Inflammatory macrophage treated with lipopolysaccharide for 4 hours (primary cell): ENCODE measurements at places on chromosomes 4 and X.

DNA sequence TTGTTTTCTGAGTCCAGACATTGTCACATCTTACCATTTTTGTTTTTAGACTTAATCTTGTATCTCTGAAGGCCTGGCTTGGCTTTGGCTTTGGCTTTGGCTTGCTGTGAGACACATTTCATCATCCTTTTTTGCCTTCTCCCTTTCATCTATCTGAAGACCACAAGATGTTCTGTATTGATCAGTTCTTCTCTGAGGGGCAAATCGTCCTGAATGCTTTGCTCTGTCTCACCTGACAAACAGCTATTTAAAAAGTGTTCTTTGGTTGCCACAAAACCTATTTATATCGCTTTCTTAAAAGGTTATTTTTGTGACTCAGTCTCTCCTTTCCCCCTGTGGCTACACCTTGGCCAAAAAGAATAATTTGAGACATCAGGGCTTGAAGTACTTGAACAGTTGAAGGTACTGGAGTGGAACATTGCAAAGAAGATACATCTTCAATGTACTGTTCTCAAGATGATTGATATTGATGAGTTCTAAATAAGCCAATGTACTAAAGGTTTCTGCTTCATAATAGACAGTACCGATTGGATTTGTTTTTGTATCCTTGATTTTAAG lies 80.7 kb downstream of the ALG13 start:
- no peak for DNase-seq

DNA sequence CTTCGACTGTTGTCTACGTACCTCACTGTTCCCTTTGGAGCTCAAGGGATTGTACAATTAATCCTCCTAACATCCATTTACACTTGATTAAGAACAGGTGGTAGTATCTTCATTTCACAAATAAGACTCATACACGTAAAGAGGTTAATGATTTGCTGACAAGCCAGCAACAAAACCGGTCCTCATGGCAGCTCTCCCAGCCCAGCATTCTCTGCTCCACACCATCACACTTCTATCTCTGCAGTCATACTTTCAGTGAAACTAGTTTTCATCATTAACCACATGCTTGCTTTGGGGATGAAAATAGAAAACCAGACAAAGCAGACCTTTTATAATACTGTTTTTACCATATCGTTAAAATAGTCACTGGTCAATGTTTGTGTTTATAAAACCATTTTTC lies 28.7 kb upstream of the CASK start:
- DNase-seq, result no peak

- no peak for DNase-seq
Measured at GRCh38 chr4:69051576-69051943, 44.7 kb upstream of the UGT2B7 start.

DNA sequence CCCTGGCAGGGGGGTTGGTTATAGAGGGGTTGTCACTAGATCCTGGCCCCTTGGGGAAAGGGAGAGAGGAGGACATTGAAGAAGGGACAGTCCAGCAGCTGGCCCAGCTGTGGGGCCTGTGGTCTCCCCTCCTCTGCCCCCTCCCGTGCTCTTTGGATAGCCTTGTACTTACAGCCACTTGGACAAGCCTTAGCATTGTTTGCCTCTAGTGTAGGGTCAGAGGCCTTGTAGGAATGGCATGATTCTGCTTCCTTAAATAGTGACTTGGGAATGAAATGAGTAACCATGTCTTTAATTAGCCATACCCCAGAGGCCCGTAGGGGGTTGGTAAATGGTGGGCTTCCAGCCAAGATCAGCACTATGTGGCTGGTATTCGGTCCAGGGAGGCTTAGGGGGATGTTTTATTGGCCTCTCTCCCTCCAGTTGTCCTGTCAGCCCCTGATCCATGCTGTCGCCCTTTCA lies 230.6 kb downstream of the PTTG2 start:
- DNase-seq, result no peak

GRCh38 chr4:2507259-2507658 lies 29.2 kb upstream of the FAM193A start:
- no peak for DNase-seq

- DNase-seq, result no peak
Measured at GRCh38 chr4:52889778-52890520, 27.8 kb downstream of the RASL11B start.

DNA sequence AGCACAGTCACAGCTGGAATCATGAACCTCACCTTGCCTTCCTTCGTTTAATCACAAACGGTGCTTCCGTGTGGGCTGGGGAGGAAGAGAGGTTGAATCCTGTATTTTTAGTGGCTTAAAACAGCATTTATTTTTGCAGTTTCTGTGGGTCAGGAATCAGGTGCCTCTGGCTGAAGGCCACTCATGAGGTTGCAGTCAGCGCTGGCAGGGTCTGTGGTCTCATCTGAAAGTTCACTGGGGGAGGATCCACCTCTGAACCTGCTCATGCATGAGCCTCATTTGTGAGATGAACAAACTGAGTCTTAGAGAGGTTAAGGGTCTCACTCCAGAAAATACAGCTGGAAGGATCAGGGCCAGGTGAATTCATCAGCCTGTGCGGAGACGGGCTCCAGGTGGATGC lies 17.1 kb upstream of the ABLIM2 start:
- DNase-seq, result no peak

DNA sequence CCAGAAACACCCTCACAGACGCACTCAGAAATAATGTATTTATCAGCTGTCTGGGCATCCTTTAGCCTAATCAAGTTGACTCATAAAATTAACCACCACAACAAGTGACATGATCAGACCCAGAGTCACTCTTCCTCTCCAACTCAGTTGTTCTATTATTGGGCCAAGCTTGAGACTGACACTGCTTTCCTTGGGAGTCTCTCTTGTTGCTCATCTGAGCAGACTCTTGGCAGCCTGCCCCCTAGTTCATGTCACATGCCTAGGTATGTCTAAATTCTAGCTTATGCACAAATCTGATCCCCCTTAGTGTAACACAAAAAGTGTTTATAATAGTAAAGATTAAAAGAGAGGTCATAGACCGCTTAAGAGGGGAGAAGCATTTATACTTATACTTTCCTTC lies 72.6 kb upstream of the ADAMTS3 start:
- DNase-seq, result no peak

DNA sequence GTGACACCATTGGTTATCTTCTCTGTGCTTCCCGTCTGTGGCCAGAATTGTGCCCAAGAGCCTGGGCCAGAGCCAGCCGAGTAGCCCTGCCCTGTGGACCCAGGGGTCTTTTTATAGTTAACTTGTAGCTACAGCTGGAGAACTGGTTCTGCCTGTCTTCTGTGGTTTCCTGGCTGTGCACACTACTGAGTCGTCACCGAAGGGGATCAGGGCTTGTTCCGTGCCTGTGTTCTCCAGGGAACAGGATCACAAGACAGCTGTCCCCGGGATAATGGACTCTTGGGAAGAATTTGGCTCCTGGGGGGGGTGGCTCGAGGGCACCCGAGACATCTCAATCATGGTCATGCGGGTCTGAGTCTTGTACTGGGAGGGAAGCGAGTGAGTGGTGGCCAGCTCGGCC lies 22.1 kb upstream of the OPN1LW start:
- no peak for DNase-seq

DNA sequence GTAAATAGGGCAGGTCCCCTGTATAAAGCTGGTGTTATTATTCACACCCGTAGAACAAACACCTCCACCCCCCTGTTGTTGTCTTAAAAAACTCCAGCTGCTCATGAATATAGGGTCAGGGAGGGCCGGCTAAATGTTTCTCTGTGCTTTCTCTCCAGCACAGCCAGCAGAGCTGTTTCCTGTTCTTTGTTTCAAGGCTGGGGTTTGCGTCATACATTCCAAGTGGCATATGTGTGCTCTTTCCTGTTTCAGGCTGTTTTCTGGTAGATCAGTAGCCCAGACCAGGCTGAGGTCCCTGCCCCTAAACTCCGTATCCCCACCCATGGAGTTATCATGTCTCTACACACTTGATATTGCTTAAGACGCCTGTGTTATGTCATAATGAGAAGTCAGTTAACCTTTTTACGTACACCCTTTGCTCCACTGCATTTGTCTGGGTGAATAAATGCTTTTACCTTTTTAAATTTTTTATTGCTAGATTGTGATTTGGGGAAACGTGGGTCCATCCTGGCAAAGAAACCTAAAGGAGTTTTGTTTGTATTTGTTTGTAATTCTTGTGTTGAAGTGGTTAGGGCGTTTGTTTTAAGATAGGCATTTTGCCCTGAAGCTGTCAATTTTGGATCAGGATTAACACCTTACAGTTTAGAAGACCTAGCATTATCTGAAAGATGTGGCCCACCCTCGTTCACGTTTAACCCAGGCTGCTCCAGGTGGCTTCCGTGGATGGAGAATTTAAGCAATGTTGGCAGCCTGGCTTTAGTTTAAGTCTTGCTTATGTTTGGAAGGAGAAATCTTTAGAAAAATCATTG lies 3.3 kb downstream of the KLF3 start:
- DNase-seq, result peak; percentile 92

DNA sequence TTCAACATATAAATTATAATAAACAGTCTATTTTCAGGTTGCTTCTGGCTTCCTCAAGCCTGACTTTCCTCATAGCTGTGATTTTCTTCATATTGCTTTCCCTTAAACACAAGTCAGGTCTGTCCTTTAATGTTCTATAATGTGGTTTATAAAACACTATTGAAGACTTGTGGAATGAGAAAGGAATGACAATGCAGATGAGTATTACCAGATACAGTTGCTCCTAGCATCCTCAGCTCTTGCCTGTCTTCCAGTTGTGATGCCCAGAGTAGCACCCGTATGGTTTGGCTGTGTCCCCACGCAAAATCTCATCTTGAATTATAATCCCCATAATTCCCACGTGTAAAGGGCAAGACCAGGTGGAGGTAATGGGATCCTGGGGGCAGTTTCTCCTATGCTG lies 265.7 kb upstream of the BOD1L1 start:
- no peak for DNase-seq

DNA sequence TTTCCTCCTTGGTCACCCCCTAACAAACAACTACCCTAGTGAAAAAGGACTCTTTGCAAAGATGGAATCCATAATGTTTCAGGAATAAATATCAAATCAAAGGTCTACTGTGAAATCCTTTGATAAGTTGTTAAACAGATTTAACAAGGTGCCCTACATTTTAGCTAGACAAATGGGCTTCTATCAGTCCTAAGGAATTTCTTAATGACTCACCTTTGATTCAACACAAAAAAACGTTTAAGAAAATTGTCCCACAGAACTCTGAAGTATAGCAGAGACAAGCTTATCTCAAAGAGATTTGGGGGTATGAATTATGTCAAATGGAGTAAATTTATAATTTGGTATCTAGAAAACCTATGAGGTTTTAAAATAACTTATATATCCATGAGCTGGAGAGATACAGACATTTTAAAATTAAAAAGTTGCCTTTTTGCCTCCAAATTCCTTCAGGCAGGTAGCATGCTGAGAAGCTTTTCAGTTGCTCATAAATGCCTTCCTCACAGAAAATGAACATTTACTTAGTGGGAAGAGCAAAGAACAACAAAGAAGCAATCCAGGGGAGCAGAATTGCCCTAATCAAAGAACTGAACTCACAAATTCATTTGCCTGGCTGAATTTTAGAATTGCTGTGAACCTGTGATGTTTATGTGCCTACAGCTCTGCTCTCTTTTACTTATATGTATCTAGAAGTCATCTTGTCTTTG lies 649.3 kb downstream of the STPG2 start:
- DNase-seq, result no peak

DNA sequence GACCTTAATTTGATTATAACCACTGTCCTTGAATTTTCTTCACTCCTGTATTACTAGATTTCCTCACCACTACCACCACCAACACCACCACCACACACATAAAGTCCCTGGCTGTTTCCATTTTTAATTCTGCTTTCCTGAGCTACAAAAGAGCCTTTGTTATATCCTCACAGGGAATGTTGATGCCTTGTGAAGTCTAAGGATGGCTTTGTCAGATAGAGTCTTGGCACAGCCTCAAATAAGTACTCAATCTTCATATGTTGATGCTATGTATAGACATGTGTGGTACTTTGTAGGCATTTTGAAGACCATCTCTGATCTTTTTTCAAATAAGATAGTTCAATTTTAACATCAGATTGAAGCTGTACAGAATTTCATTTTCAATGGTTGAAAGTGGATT lies 1016.7 kb upstream of the LCORL start:
- DNase-seq, result no peak

GRCh38 chr4:148311526-148311925 lies 130.7 kb downstream of the NR3C2 start:
- DNase-seq, result no peak

DNA sequence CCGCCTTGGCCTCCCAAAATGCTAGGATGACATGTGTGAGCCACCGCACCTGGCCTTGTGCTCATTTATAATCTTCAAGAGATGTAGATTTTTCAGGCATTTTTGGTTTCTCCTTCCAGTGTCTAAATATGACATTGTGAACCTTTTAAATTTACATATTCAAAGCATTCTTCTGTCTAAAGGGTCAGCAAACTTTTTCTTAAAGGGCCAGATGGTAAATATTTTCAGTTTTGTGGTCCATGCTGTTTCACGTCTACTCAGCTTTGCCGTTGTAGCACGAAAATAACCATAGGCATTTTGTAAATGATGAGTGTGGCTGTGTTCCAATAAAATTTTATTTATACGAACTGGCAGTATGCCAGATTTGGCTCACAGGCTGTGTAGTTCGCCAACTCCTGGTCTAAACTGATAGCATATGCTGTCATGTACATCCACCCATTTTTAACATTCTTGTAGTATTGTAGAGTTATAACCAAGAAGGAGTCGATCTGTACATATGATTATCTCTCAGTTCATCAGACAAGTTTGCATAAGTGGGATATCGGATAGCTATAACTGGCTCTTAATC lies 12.7 kb upstream of the GCNA start:
- DNase-seq, result no peak

DNA sequence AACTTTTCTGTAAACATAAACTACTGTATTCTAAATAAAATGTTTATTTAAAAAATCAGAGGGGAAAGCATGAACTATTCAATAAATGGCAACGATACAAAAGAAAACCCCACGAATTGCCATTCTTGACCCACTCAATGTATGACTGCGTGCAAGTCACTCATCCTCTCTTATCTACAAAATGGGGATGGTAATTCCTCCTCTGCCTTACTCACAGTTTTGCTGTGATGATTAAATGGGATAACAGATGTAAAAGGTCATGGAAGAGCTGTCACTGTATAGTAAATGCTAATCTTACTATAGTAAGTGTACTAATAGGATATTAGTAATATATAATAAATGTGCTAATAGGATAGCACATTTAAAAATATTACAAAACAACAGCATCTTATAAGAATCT lies 173.4 kb downstream of the SCFD2 start:
- no peak for DNase-seq

GRCh38 chr4:20532871-20533870 lies 167.1 kb upstream of the PACRGL start:
- DNase-seq, result no peak
